Thoracic aorta (tissue), 2 donors: ENCODE measurements at places on chromosomes 13 and 19.

DNA sequence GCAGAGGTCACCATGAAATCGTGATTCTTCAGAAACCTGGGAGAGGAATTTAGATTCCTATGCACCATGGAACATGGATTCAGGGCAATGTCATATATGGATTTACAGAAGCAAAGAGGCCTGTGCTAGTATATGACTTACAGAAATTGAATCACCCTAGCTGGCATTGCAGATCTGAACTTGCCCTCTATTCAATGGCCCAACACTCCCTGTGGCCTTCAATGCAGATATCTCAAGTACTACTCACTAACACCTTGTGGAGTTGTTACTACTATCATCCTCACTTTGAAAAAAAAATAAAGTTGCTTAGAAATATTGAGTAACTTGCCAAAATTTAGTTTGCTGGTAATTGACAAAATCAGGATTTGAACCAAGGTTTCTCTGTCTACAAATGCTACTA lies 305.4 kb upstream of the SLITRK1 start:
- no peak for DNase-seq

DNA sequence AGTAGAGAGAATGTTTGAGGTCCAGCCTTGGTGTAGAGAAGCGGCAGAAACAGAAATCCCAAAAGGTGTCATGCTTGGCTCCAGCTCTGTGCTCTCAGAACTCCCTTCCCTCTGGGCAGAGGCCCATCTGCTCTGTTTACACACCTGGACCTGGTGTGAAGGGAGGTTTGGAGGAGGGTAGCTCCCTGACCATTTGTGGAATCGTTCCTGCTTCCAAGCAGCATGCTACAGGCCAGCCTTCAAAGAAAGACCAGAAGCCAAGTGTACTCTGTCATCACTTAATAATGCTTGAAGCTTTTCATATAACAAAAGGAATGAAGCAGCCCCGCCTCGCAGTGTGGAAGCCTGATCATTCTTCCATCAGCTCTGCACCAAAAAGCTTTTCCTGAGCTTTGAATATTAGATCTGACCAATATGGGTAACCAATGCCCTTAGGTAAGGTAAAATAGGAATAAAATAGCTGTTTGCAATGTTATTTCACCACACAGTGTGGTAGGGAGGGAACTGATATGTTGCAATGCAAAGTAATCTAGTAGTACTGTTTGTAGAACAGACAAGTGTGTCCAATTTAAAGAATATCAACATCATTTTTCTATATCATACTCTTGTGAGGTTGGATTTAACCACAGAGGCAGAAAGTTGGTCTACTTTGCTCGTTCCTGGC lies 63.3 kb downstream of the ZIC5 start:
- no peak for DNase-seq

- no peak for DNase-seq
Measured at GRCh38 chr19:39518458-39518857, 3.5 kb downstream of the SELENOV start.

GRCh38 chr13:42369071-42369797 lies 97.3 kb downstream of the AKAP11 start:
- no peak for DNase-seq

- no peak for DNase-seq
Measured at GRCh38 chr19:7428651-7429113, 60.2 kb downstream of the PEX11G start.

GRCh38 chr19:19581391-19581790 lies 37.1 kb downstream of the PBX4 start:
- no peak for DNase-seq

GRCh38 chr13:78657699-78658629 lies 991 bp downstream of the OBI1 start:
- no peak for DNase-seq
